ENCODE measurements at places on chromosomes 2 and 18.

DNA sequence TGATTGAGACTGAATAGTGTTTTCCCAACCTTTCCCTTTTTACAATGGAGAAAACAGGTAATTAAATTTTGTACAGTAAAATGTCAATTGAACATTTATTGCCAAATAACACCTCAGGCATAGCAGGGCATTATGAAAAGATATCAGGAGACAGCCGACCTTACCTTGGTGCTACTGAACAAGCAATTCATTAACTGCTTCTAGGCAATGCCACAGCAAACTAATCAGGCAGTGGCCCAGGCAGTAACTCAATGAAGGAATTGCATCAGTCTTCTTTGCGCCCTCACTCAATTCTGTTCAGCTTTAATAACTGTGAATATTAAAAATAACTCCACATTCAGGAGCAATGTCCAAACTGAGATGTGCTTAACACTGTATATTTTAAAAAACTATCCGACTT lies 6.1 kb downstream of the PLCL1 start:
- no peak for DNase-seq

DNA sequence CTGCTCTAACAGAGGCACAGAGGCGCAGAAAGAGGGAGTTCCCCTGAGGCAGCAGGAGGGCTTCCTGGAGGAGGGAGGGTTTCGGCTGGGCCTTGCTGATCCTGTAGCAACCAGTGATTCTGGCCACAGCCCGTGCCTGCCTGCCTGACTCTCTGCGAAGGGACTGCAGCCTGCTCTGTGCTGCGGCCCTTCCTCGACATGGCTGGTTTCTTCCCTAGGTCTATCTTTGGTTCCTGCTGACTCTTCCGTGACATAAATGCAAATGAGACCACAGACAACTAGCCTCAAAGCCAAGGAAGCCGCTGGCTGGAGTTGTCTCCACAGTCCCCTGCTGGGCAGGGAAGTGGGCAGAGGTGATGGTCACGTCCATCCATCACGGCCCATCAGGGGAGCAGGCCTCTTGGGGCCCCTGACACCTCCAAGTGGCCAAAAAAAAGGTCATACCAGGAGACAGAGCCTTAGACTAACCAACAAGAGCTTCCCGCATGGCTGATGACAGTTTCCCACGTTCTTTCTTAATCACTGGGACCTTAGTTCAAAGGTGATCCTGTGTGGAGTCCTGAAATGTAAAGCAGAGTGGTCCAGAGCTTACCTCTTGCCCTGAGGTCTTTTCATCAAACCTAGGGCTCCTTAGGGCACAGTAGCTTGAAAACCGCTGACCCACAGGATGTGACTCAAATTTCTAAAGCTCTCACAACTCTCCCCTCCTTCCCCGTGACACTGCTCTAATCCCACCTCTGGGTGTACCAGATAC lies 55.3 kb downstream of the HS1BP3 start:
- no peak for DNase-seq

- DNase-seq, result no peak
Observed at GRCh38 chr18:2143636-2144035, 427.7 kb downstream of the METTL4 start.

DNA sequence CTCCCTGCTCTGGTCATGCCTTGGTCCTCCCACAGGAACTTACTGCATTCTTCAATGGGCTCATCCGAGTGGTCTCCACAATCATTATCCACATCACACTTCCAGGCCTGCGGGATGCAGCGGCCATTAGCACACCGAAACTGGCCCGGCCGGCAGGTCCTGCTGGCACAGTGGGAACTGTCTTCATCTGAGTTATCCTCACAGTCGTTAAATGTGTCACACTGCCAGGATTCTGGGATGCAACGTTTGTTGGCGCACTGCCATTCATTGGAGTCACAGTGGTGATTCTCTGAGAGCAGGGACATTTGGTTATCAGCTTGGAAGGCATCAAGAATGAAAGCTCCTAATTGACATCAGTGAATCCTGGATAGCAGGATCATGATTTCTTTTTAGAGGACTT lies 104.5 kb downstream of the DHRS9 start:
- no peak for DNase-seq

GRCh38 chr2:207633686-207634085 lies 8.5 kb upstream of the METTL21A start:
- DNase-seq, result no peak

DNA sequence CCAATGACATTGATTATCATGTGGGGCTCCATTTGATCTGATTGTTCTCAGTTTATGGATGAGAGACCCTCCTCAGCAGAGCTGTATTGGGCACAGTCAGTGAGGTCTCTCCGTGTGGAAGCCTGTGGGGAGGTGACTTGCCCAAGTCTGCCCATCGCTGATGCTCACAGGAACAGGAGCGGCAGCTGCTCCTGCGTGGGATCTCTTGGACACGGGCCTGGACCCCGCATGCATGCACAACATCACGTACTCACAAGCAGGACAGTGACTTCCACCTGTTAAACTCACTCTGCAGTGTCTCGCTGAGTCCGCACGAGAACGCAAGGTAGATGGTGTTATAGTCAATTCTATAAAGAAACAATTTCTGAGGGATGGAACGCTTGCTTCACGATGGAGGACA lies 55.0 kb downstream of the KCNF1 start:
- no peak for DNase-seq

GRCh38 chr2:47094511-47095142 lies 60.5 kb downstream of the STPG4 start:
- no peak for DNase-seq

DNA sequence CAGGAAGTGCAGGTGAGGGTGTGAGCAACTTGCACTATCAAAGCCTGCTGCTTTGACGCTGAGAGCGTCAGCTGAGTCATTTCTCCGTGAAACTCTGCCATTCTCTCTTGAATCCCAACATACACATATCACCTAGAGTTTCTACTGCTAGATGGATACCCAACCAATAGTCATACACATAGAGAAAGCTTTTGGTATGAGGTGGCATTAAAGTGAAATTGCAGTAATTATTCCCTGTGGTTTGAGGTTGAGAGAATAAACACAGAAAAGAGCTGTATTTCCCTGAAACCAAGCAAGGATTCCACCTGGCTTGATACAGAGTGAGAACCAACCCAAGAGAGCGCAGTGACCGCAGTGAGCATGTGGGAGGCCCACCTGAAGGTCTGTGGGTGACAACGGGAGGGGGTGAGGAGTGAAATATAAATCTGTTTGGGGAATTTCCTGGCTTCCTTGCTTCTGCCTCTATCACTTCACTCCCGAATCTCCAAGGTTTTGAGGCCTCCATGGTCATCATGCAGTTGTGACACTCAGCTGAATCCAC lies 28.8 kb upstream of the TMEM18 start:
- no peak for DNase-seq

DNA sequence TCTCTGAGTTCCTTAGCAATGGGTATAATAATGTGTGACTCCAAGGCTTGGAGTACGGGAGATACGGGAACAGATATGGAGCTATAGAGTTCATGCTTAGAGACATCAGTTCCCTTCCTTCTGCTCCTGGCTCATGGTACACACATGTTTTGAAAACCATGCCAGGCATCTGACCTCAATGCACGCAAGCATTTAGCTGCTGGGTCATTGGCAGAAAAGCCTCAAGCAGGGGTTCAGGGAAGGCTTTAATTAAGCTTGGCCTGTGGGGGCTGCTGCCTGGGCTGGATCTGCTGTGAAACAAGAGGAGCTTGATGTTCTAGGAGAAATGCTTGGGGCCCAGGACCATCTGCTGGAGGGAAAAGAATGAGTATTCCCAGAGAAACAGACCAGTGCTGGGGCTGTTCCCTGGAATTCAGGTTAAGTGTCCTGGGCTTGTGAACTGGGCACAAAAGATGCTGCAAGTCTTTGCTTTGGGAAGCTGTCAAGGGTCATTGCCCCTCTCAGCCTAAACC lies 3.2 kb downstream of the ALLC start:
- DNase-seq, result no peak

DNA sequence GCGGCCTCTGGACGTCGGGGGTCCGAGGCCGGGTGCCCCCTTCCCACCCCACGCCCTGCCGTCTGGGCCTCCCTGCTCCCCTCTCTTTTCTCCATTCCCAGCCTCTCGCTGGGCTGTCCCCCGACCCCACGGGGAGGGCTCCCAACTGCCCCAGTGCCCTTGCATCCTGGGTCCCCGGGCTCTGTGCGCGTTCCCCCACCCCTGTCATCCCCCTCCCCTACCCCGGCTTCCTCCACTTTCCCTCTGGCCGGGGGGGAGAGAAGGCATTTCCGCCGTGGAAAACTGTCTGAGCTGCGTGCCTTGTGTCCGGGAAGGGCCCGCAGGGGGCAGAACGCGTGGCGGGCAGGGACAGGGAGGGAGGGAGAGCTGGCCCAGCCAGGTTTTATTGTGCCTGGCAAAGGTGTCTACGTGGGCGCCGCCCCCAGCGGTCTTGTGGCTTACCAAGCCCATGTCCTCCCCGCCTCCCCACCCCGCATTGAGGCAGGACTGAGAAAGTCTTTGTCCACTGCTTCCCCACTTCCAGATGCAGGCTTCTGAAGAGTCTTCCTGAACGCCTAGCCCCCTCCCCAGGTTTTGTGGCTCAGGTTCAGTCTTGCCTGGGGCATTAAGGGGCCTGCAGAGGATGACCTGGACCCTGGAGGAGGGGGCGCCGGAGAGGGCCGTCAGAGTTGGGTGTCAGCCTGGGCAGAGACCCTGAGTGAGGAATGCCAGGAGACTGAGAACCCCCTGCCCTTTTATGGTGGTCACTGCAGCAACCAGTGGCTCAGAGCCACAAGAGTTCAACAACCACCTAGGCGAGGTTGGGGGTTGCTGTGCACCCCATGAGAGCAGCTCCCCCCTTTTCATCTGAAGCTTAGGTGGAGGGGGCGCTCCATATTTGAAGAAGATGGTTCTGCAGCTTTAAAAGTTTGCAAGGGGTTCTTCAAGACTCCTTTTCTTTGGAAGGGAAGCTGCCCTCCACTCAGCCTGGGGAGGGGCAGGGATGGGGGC lies 1.3 kb downstream of the ITM2C start:
- no peak for DNase-seq

DNA sequence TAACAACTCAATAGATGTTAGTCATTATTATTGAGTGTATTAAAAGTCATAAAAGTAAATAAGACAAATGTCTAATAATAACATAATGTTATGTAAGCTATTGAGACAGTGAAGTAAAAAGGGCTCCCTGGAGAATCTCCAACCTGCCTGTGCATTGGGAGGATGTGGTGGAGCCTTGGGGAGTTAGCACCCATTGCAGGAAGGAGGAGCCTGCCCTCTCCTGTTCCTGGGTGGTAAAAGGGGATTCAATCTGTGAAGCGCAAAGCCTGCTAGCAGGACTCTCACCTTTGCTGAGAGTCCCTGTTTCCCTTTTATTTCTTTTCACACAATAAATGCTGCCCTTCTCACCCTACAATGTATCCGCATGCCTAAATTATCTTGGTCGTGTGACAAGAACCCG lies 206.1 kb downstream of the RAB3GAP1 start:
- no peak for DNase-seq

DNA sequence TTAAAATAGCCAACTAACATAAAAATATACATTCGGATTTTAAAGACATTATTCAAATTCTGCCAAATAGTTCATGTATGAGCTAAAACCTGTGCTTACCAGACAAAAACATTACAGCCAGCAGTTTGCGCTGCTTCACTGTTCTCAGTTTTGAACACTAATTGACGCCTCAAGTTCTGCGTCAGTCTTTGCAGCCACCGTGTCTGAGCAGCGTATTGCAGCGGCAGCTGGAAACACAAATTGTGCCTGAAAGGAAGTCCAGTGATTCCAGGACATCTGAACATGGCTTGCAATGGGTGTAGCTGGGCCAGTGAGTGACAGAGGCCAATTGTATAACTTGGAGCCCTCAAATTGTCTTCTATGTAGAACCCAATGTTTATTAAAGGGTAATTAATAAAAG lies 267.6 kb downstream of the TFCP2L1 start:
- no peak for DNase-seq

DNA sequence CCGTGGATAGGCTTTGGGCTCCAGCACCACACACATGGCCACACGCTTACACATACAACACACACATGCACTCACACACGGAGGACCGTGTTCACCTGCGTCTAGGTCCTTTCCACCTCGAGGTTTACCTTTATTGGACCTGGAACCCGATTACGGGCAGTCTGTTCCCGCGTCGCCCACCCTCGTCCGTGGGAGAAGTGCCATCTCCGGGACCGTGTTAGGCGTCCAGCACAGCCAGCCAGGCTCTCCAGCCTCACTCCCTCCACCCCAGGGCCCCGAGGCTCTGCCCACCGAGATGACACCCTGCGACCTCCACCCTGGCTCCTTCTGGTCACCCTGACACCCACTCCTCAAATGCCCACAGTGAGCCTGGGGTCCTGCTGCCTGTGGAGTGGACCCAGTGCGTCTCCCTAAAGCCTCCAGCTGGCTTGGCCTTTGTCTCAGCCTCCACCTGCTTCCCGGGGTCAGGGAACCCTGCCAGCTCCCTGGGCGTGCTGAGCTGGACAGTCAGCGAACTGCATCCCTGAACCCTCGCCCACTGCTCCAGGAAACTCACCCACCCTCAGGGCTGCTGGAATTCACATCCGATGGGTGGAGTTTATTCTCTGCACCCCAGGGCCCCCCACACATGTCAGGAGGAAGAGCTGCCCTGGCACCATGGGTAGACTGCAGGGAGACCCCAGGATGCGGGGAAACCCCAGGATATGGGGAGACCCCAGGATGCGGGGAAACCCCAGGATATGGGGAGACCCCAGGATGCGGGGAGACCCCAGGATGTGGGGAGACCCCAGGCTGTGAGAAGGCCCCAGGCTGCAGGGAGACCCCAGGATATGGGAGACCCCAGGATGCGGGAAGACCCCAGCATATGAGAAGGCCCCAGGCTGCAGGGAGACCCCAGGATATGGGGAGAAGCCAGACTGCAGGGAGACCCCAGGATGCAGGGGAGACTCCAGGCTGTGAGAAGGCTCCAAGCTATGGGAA lies 33.0 kb downstream of the ADI1 start:
- no peak for DNase-seq

- DNase-seq, result no peak
Observed at GRCh38 chr18:60875957-60876507, 457.2 kb upstream of the CDH20 start.

DNA sequence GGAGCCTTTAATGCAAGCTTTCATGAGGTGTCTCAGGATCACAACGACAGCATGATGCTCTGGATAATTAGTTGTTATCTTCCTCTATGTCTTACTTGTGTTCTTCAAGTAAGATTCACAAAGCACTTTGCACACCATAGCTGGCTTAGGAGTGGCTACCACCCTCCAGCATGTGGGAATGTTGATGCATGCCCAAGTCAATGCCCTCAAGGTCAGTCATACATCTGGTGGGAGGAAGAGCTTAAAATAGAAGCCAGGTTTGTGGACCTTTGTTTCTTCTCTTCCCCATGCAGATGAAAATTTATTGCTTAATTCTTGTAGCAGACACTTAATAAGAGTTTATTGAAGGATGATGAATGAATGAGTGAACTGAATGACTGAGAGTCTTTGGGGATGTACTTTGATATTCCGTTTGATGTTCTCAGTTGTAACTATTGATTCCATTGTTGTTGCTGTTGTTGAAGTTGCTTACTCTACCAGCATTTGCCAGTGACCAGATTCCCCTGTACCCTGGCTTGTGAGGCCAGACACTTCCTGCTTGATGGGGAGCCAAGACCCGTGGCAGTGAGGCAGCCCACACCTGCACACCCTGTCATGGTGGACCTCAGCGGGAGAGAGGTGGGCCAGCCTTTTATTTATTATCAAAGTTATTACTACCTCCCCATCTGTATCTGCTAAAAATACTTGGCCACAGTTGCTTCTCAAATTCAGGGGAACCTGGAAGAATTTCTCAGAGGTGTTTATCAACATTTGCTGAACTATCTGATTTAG lies 137.8 kb downstream of the LAMA3 start:
- no peak for DNase-seq

Data from epithelial cell of prostate (primary cell).